Stimulated activated CD8-positive, alpha-beta memory T cell treated with anti-CD3 and anti-CD28 coated beads, Interleukin-4, amount 100 ng/mL, for 1 hour (primary cell): ENCODE measurements at places on chromosomes 3 and 15.

DNA sequence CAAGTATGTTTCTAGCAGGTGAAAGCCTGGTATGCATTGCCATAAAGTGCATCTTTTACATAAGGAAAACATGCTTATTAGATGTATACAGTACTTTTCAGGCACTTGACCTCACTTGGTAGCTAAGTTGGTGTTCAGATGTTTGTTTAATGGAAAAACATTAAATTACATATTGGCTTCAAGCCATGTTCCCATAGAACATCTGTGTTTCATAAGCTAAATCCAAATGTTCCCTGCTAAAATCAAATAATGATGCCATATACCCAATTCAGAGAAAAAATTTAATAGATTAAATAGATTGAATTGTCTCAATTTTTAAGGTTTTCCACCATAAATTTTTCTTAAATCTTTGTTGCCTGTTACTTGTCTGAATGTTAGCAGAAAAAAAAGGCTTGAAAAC lies 19.1 kb upstream of the RPL22L1 start:
- DNase-seq = no peak

- no peak for DNase-seq
Observed at GRCh38 chr15:93037820-93038705, 50.9 kb downstream of the RGMA start.

GRCh38 chr3:11245827-11246662 lies 26.2 kb upstream of the ATG7 start:
- DNase-seq = no peak

GRCh38 chr3:11480663-11481298 lies 162.9 kb downstream of the VGLL4 start:
- no peak for DNase-seq

GRCh38 chr3:190706582-190706981 lies 155.9 kb downstream of the GMNC start:
- no peak for DNase-seq

- no peak for DNase-seq
Observed at GRCh38 chr3:41338276-41338675, 139.0 kb downstream of the CTNNB1 start.

- no peak for DNase-seq
Observed at GRCh38 chr3:38039899-38040261, 872 bp downstream of the DLEC1 start.

GRCh38 chr3:187648177-187648576 lies 22.0 kb downstream of the SST start:
- DNase-seq = no peak

- no peak for DNase-seq
Observed at GRCh38 chr15:41291065-41291631, 41.2 kb downstream of the OIP5 start.

GRCh38 chr3:85821130-85821756 lies 862.5 kb downstream of the CADM2 start:
- DNase-seq = no peak

DNA sequence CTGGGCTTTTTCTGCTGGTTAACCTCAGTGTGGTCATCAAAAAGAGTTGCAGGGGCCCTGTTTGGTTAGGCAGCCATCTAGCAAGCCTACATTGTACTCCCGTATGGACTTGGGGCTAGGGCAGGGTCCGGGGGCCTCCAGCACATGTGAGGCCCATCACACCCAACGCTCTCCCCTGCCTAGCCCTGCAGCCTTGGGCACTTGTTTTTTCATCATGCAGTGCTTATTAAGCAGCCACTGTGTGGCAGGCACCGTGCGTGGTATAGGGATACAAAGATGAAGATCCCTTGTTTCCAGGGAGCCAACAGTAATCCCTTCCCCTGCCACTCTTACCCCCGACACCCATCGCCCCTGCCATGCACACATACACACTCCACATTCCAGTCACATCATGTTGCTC lies 14.2 kb downstream of the MRAS start:
- no peak for DNase-seq

DNA sequence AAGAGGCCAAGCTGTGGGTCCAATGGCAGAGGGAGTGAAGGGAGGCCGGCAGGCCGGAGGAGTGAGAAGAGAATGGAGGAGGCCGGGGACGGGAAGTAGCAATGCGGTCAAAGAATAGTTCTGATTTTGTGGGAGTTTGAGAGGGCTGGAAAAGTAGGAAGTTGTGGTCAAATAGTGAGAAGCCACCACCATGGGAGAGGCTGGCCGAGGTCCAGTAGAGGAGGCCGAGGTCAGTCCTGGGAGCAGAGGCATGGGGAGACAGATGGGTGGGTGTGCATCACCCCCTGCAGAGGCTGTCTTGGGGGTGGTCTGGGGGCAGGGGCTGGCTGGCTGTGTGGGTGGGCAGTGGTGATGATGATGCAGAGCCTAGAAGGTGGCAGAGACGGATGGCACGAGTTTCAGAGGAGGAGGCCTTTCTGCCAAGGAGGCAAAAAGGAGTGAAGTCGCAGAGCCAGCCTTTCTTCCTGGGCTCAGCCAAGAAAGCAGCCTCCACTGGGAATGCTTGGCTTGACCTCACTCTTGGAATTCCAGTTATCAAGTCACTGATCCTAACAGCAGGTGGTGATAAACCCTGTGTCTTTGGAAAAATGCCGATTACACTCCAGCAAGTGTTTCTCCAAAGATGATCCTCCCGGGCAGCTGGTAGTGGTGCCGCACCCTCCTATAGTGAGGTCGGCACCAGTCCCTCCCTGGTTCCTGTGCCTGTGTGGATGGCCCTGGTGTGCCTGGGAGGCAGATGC lies 57.3 kb downstream of the ARNT2 start:
- DNase-seq = no peak

- no peak for DNase-seq
Observed at GRCh38 chr15:101841656-101842055, 29.7 kb downstream of the OR4F15 start.

GRCh38 chr15:72063186-72063585 lies 54.8 kb downstream of the MYO9A start:
- DNase-seq = no peak

DNA sequence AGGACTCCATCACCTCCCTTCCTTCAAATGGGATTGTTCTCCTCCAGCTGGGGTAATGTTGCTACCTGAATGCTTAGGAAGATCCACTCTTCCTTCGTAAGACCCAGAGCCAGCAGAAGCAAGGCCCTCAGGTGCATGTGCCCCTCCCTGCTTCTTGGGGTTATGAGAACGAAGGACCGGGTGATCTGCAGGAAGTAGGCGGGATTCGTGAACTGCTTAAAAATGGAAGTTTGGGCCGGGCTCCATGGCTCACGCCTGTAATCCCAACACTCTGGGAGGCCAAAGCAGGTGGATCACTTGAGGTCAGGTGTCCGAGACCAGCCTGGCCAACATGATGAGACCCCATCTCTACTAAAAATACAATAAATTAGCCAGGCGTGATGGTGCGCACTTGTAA lies 8.0 kb downstream of the TLR9 start:
- DNase-seq = no peak

GRCh38 chr3:4006288-4006687 lies 207.1 kb downstream of the LRRN1 start:
- no peak for DNase-seq

DNA sequence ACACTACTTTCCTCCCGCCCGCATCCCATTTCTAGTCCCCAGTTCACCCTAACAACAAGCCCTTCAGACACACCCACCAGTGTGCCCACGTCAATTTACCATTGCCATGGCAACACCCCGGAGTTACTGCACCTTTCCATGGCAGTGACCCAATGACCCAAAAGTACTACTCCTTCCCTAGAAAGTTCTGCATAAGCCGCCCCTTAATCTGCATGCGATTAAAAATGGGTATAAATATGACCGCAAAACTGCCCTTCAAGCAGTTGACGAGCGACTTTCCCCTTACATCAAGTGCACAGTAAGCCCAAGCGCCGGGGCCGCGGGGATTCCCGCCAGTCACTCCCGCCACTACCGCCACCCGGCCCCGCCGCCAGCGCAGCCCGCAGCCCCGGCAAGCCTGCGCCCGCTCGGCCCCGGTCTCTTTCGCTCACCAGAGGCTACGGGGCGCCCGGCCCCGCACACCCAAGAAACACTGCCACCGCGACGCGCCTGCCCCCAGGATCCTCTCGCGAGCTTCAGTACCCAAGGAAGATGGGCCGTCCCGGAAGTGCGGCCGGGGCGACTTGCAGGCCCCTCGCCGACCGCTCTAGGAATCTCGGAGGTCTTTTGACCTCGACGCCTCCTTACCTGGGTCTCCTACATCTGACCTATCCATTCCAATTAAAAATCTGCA lies 27.2 kb upstream of the ZNF502 start:
- peak; percentile 7 for DNase-seq

- DNase-seq = no peak
Observed at GRCh38 chr3:17901893-17902292, 159.5 kb upstream of the TBC1D5 start.

- no peak for DNase-seq
Observed at GRCh38 chr15:56410721-56411120, 45.5 kb downstream of the TEX9 start.

- DNase-seq = peak; percentile 75
Observed at GRCh38 chr3:15269091-15269989, 63.0 kb downstream of the SH3BP5 start.

DNA sequence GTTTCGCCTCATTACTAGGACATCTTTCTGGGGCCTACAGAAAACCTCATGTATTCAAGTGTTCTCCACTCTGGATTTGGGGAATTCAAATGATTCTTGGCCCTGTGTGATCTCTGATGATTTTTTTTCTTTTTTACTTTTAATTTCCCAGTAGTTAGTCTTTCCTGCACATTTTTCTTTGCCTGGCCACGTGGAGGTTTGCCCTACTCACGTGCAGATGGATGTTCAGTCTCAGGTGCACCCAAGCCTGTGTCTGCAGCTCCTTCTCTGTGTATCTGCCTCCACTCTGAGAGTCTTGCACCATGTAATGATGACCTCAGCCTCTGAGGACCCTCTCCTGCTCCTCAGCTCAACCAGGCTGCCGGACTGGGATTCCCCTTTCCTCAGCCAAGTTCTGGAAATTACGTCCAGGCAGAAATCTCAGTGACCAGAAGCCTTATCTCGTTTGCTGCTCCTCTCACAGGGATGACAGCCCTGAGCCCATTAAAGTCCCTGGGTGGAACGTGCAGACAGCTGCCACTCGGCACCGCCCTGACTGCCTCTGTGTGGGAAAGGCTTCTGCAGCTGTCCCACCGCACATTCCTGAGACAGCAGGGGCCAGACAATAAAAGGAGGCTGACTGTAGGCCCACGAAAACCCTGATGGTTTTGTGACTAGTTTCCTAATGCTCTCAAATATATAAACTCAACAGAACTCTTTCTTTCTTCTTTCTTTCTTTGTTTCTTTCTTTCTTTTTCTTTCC lies 31.4 kb upstream of the GABRB3 start:
- no peak for DNase-seq

- DNase-seq = no peak
Observed at GRCh38 chr3:150133293-150133692, 162.6 kb upstream of the PFN2 start.

- no peak for DNase-seq
Observed at GRCh38 chr15:40960925-40961324, 7.7 kb downstream of the CHAC1 start.

DNA sequence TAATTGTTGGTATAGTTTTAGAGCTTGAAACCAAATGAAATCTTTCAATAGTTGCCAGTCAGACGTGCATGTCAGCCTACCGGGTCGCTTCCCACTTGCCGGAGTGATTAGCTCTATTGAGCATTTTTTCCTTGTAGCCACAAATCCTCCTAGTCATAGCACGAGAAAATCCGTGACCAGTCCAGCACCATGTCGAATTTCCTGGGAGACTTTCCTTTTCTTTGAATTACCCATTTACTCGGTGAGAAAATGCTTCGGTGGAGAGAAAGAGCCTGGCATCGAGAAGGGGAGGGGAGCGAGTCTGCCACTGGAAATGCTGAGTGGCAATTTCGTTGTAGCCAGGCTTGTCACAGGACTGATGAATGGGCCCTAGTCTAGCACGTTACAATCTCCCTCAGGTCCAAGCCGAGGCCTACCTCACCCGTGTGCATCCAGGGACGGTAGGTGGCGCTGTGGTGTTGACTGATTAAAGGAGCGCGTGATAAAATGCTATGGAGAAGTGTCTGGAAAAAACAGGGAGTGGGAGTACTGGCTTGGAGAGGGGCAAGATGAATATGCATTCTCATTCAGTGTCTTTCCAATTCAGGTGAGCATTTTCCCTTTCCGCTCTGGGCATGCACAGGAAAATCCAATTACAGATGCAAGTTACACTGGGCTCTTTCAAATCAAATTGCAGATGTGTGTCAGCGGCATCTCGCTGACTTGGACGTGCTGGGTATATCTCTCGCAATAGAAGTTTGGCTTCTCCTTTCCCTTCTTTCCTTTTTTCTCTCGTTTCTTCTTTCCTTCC lies 238.8 kb downstream of the EDEM1 start:
- peak; percentile 32 for DNase-seq

- DNase-seq = no peak
Observed at GRCh38 chr3:159147813-159148212, 346.0 kb downstream of the MFSD1 start.

DNA sequence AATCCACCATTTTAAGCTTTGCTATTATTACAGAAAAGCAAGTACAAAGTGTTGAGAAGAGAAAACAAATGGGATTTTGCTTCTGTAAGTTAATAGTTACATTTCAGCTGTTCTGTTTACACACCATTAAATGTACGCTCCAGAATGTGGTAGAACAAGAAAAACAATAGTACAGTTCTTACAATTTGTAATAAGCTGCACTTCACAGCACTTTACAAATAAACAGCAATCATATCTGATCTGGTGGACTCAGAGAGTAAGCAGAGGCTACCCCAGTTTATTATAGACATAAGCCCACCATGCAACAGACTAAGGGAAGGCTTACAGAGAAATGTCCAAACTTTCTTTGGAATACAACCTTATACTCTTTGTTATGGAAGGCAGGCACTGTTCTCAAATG lies 126.4 kb downstream of the OXSM start:
- DNase-seq = no peak

DNA sequence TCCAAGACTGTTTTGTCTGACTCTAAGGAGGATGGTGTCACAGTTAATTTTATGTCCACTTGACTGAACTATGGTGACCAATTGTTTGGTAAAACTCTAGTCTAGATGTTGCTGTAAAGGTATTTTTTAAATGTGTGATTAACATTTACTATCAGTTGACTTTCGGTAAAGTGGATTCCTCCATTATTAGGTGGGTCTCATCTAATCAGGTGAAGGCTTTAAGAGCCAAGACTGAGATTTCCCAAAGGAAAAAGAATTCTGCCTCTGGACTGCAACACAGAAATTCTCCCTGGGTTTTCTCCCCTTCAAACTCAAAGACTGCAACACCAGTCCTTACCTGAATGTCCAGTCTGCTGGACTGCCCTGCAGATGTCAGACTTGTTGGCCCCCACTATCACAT lies 118.9 kb downstream of the OXNAD1 start:
- DNase-seq = no peak

DNA sequence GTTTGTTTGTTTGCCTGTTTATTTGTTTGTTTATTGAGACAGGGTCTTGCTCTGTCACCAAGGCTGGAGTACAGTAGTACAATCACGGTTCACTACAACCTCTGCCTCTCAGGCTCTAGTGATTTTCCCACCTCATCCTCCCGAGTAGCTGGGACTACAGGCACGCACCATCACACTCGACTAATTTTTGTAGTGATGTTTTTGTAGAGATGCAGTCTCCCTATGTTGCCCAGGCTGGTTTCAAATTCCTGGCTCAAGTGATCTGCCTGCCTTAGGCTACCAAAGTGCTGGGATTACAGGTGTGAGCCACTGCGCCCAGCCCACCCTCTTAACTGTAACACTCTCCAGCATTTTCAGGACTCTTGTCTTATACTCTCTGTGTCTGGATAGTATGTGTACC lies 26.7 kb downstream of the PLD1 start:
- DNase-seq = no peak
